A549 treated with Hydrocortisone at 1 μM for 4 hours (cell line): ENCODE measurements at places on chromosomes 5 and 9. TPM values are rescaled to one million over a fixed set of nuclear protein-coding genes. Genes with fewer than 3 reads are reported as not detected.

Gene VCAN
- total RNA-seq, result 6.7 to 15.0 TPM (median 9.9 TPM) in 5 replicates

Gene ARID3C
- 0.21 to 0.25 TPM (median 0.22 TPM) in 5 replicates for total RNA-seq

Gene PCDHB16
- total RNA-seq, result 0.05 to 0.08 TPM (median 0.05 TPM) in 4 of 5 replicates, not detected in the other

Gene NACC2
- 32.4 to 36.5 TPM (median 34.7 TPM) in 5 replicates for total RNA-seq

Gene MLANA
- total RNA-seq, result not detected in 5 replicates

Gene SLC4A9
- 0.02 TPM in 1 of 5 replicates, not detected in the others for total RNA-seq
